Stimulated activated naive CD8-positive, alpha-beta T cell treated with anti-CD3 and anti-CD28 coated beads, Interleukin-15, Interleukin-2, amounts not matched to agents 100 U/mL and 50 U/mL, for 24 hours (primary cell): ENCODE measurements at places on chromosomes 1 and 21.

DNA sequence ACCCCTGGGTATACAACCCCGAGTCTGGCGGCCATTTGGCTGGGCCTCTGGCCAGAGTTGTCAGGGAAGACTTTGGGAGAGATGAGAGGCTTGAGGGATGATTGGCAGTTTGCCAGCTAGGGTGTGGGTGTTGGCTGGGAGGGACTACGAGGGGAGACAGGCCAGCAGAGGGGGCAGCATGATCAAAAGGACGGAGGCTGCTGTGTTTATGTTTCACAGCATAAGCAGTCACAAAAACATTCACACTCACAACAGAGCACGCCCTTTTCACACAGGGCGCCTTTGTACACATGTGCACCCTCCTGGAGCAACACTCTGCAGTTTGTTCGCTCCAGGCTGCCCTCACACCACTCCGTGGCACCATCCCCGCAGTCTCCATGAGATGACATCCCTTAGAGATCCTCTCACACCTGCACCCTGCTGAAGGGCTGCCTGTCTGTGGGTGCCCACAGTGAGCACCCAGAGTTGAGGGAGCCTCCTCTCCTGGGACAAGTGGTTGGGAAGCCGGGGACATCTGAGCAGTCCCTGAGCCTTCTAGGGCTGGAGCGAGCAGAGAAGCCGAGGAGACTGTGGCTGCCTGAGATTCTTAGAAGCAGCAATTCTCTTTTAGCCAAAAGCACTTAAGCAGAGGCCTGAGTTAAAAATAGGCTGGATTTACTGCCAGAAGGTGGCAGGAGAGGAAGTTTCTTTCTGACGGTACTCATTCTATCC, 15.4 kb downstream of the EFNA3 start:
- DNase-seq, result no peak

DNA sequence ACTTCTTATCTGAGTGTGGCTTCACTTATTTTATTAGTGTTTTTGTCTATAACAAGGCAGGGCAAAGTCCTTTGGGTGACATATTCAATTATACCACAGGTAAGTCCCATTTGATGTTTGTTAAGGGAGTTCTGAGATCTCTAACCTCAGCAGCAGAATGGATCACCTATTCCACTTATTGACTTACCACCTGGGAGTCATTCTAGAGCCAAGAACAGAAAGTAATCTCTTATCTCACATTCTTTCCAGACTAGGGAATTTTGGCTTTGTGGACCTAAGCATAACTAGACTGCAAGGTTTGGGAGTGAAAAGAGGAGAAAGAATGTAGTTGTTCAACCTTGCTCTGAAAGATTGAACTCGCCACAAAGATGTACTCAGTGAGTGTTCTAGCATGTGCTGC, 13.2 kb downstream of the FNDC7 start:
- DNase-seq, result no peak

GRCh38 chr1:11952455-11953109, 18.1 kb downstream of the PLOD1 start:
- DNase-seq, result no peak

DNA sequence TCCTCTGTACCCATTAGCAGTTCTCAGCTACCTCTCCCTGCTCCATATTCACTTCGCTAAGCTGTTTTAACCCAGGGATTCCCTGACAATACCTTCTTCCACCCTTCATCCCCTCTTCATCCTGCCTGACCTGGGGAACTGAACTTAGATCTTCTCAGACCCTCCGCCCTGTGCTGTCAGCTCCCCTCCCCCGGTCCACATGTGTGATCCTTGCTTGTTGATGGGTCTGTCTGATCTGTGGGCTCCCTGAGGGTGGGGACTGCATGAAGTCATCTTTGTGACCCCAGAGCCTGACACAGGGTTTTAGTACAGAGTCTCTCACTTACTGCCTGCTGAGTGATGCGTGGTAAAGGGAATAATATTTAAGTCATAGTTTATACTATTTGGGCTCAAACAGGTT, 11.8 kb downstream of the CHAF1B start:
- no peak for DNase-seq

DNA sequence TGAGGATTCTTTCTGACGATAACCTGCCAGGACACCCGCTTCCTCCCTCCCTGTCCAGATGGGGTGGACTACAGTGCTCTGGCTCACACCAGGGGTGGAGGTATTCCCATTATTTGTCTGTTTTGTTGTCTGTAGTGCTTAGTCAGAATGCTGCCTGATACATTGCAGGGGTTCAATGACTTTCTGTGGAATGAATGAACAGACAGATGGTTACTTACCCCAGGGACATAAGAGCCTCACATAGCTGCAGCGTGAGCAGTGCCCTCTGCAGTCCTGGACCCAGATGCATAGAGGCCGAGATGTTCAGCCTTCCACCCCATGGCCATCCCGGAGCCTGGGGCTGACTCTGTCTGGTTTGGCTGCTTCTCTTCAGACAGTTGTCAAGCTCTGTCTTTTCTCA, 13.0 kb upstream of the F3 start:
- DNase-seq, result no peak

GRCh38 chr1:11978301-11978700, 1.9 kb upstream of the MFN2 start:
- no peak for DNase-seq

DNA sequence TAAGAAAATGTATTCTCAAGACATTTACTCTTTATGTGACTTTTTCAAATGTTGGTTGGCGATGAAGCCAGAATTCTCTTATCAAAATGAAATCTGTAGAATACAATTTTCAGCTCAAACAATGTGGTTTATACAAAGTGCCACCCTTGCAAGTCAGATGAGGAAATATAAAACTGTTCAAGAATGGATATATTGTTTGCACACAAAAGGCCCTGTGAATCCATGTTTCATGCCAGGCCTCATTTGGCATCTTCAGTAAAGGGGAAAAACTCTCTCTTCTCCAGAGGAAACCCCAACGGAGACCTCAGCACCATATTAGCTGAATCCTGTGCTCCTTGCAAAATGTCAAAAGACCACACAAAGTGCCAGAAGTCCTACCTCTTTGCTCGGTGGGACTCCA, 310.4 kb downstream of the RRAGC start:
- no peak for DNase-seq

- no peak for DNase-seq
Measured at GRCh38 chr1:188514917-188515316, 1686.2 kb downstream of the PLA2G4A start.

GRCh38 chr1:58358346-58358745, 188.2 kb downstream of the OMA1 start:
- DNase-seq, result no peak

DNA sequence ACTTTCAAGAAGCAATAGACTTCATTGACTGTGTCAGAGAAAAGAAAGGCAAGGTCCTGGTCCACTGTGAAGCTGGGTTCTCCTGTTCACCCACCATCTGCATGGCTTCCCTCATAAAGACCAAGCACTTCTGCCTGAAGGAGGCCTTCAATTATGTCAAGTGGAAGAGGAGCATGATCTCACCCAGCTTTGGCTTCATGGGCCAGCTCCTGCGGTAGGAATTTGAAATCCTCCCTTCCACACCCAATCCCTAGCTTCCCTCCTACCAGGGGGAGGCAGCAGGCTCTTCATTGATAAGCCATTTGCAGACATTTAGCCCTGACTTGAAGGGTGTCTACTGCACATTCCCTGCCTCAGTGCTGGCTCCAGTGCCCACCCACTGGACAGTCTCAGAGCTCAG, 84.3 kb upstream of the RHOU start:
- no peak for DNase-seq

DNA sequence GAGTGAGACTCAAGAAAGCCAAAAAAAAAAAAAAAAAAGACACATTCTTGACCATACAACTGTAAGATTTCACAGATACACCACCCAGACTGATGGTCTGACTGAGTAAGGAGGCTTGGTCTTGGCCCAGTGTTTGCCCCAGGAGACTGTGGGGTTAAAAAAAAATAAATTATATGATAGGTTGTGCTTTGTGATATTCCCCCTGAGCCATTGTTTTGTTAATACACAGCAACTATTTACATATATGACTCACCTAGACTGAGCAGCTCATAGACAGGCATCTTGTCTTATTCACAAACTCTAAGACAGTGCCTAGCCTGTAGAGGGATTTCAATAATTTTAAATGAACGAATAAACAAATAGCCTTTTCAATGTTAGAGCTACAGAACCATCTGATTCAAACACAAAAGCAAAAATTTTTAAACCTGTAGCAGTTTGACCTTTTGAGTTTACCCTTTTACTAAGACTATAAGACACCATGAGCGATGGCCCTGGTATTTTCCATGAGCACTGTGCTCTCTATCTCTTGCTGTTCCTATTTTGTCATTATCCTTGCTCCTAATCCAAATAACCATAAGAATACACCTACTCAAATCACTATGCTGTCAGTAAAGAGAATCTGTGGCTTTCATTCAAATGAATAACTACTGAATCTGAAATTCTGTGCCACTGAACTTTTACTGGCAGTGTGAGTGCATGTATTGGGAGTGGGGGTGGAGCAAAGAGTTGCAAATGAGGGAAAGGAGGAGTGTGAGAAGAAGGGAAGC, 199.4 kb upstream of the PTBP2 start:
- DNase-seq, result no peak

DNA sequence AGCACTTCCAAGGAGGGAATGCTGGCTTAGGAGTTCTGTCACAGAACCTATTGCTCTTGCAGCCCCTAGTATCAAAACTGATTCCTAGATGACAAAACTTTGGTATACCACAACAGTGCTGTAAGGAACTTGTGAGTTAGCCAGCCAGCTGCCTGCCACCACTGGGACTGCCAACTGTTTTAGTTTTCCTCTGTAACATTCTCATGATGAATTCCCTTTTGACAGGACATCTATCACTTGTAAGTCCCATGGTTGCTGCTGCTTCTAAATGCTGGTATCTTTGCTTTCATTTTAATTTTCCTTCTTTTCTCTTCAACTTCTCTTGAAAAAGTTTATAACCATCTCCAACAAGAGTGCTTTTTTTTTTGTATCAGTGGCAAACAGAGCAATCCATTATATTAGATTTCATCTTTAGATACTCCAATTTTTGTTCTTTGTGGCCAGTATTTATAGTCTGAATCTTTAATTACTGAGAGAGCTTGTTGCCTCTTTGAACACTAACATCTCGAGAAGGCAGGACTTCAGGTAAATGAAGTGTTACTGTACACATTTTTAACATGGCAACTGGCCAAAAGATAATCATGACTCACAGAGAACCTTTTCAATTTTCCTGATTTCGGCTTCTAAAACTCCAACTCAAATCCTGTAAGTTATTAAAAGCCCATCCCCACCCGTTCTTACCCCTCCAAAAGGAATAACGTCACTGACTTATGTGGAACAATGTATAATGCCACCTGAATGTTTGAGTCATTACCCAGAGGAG, 19.8 kb downstream of the DBT start:
- DNase-seq, result no peak

- no peak for DNase-seq
Measured at GRCh38 chr1:87333692-87334347, 5.1 kb downstream of the LMO4 start.

DNA sequence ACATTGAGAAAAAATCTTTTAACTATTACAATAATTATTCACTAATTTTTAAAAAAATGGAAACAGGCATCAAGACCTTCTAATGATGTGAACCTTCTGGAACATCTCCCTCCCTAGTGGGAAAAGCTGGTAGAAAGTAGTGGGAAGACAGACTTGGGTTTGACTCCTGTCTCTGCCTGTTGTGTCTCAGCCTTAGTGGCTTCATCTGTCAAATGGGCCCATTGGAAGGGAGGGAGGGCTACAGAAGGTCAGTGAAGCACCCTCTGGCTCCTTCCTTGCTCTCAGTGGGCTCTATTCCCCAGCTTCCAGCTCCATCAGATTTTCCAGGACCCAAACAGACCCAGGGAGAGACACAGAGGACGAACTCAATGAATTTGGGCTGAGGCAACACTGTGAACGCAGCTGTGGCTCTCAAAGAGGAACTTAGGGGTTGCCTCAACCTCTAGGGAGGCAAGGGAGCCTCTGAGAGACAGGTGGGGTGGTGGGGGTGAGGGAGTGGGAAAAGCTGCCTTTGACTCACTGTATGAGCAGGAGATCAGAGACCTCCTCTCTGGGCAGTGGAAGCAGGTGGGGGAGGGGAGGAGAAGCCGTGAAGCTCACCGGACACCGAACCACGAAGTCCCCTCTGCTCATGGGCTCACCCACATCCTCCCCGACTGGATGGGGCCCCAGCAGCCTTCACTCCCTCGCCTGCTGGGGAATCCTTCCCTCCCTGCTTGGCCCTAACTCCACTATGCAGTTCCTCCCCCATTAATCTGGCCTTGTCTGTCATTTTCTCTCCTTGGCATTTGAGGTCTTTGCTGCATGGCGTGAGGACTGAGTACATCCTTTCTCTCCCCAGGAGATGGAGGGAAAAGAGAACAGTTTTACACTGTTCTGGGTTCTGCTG, 4.5 kb downstream of the CNR2 start:
- peak; percentile 58 for DNase-seq

DNA sequence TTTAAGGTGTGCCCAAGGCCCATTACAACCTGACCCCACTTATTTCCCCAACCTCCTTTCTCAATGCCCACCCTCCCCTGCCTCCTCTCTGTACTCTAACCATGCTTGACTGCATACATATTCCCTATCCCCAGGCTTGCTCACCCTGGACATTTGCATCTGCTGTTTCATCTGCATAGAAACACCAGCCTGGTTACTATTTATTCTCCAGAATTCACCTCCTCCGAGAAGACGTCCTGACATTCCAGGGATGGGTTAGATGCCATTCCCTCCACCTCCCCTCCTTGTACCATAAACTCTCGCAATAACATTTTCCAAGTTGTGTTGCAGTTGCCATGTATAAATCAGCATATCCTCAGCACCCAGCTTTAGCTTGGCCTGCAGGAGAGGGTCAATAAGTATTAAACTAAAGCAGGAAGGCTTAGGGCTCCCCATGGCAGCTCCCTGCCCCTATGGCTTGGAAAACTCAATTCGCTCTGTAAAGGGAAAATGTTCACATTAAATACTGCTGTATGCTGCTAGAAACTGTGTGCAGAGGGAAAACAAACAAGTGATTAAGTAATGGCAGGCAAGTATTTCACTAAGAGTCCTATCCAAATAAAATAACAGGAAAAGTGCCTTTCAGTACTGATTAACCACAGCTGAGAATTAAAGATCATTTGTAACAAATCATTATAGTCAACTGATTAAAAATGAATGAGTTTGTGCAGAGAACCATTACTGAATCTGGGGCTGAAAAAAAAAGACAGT, 202.3 kb downstream of the TNR start:
- no peak for DNase-seq

DNA sequence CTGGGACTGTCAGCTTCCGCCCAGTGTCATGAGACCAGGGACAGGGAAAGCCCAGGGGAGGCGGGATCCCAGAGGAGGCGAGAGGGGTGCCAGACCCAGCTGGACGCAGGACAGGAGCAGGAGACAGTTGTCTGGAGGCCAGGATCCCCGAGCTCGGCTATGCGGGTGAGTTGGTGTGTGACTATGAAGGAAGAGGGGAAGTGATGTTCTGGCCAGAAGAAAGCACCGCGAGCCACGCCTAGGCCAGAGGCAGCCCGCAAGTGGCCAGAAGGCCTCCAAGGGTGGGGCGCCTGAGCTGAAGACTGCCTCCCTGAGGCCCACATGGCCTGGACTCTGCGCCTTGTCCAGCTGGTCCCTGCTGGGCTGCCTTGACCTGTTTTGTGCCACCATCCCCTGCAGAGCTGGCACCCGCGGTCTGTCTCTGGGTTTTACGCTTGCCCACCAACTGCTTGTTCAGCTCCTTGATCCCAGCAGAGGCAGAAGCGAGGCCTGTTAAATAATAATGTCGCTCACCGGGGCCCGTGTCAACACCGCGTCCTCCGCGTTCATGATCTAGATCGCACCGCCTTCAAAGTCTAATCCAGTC, 85.2 kb upstream of the ACTL8 start:
- DNase-seq, result no peak

GRCh38 chr1:177172866-177173265, 2.1 kb downstream of the BRINP2 start:
- DNase-seq, result no peak
